ENCODE measurements at places on chromosomes 6 and 20. TPM values are rescaled to one million over a fixed set of nuclear protein-coding genes. Genes with fewer than 3 reads are reported as not detected.

HS3ST5 gene
- not detected for polyA plus RNA-seq

TPBG gene
- polyA plus RNA-seq, result 33.2 TPM

MUC21 gene
- not detected for polyA plus RNA-seq

PPP1R14C gene
- polyA plus RNA-seq, result 0.46 TPM

ATP6V1G2 gene
- 0.64 TPM for polyA plus RNA-seq

- DNase-seq, result no peak
Observed at GRCh38 chr6:140779991-140780596, 1352.6 kb upstream of the GJE1 start.

GRCh38 chr20:1622450-1622849 lies 2.6 kb upstream of the SIRPB1 start:
- no peak for DNase-seq

GRCh38 chr6:150813319-150813992 lies 52.0 kb upstream of the MTHFD1L start:
- no peak for DNase-seq

GRCh38 chr6:54264581-54265272 lies 43.5 kb upstream of the TINAG start:
- no peak for DNase-seq

DNA sequence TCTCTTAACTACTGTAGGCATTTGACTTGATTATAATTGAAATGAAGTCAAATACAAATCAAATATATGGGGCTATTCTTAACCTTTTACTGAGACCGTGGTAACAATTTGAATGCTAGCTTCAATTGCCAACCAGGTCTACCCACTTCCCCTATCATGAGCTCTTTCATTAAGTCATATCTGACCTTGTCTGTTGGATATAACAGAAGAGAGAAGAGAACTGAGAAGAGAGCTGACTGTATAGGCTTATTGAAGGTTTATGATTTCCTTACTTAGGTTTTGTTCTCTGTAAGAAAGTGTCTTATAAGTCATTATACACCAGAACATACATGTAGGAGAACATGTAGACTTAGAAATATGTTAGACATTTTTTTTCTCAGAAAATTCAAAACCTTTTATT lies 549.4 kb downstream of the COL12A1 start:
- DNase-seq, result no peak

GRCh38 chr6:138229663-138230179 lies 11.4 kb upstream of the PBOV1 start:
- no peak for DNase-seq

GRCh38 chr6:65999288-65999791 lies 292.3 kb upstream of the EYS start:
- no peak for DNase-seq

DNA sequence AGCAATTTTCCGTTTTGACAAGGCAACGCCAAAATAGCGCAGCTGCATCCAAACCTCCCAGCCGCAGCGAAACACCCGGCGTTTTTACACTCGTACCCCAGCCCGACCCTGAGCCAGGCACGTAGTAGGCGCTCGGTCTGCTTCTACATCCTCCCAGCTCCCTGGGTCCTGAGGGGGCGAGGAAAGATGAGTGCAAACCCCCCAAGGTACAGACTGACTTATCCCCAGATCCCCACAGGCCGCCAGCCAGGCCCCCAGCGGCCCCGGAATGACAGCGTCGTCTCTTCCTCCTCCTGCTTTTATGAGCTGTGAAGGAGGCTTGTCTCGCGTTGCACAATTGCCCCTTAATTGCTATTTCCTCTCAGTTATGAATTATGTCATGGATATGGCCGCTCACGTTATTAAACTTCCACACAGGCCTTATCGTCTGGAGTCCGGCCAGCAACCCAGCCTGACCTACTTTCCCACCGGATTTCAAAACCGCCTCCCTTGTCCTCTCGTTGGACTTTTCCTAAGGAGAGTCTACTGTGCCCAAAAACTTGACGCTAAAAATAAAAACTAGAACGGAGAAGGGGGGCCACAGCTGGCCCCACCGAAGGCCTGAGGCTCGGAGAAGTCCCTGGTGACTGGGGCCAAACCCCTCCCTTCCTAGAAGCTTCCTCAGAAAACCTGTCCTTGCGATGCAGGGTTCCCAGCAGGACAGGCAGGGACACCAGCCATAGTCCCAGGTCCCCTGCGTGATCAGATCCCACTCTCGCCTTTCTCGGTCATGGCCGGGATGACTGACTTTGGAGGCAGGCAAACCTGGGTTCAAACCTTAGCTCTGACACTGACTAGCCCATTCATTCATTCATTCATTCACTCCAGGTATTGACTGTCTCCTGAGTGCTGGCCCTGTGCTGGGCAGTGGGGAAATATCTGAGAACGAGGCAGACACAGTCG lies 130.9 kb upstream of the PTPN1 start:
- no peak for DNase-seq

GRCh38 chr6:6006428-6007365 lies at the start of gene NRN1:
Gene NRN1 (minus strand): TSS chr6:6006925. CDS start chr6:6006749, 176 bp downstream.
- no peak for DNase-seq

GRCh38 chr20:39670988-39671387 lies 708.8 kb downstream of the DHX35 start:
- no peak for DNase-seq

Measured in A549 (cell line).